ENCODE measurements at places on chromosomes 5 and 9. TPM values are rescaled to one million over a fixed set of nuclear protein-coding genes. Genes with fewer than 3 reads are reported as not detected.

The POU5F2 gene
- total RNA-seq, result 8.9 TPM

The NSG2 gene
- 108 TPM for total RNA-seq

The SLC36A2 gene
- not detected for total RNA-seq

The SNCAIP gene
- 25.5 TPM for total RNA-seq

The CARTPT gene
- total RNA-seq, result not detected

The TAF11L10 gene
- not detected for total RNA-seq

The PRRX2 gene
- 7.9 TPM for total RNA-seq

The SH3TC2 gene
- 19.6 TPM for total RNA-seq

Data from camera-type eye (tissue), 1 donor.